ENCODE measurements at places on chromosomes 5 and 9.
A peak's percentile ranks its signal among the peaks of the same experiment; 100 is the strongest.

GRCh38 chr5:158056130-158056825 lies 197.3 kb upstream of the CLINT1 start:
- DNase-seq = peak; percentile 10

DNA sequence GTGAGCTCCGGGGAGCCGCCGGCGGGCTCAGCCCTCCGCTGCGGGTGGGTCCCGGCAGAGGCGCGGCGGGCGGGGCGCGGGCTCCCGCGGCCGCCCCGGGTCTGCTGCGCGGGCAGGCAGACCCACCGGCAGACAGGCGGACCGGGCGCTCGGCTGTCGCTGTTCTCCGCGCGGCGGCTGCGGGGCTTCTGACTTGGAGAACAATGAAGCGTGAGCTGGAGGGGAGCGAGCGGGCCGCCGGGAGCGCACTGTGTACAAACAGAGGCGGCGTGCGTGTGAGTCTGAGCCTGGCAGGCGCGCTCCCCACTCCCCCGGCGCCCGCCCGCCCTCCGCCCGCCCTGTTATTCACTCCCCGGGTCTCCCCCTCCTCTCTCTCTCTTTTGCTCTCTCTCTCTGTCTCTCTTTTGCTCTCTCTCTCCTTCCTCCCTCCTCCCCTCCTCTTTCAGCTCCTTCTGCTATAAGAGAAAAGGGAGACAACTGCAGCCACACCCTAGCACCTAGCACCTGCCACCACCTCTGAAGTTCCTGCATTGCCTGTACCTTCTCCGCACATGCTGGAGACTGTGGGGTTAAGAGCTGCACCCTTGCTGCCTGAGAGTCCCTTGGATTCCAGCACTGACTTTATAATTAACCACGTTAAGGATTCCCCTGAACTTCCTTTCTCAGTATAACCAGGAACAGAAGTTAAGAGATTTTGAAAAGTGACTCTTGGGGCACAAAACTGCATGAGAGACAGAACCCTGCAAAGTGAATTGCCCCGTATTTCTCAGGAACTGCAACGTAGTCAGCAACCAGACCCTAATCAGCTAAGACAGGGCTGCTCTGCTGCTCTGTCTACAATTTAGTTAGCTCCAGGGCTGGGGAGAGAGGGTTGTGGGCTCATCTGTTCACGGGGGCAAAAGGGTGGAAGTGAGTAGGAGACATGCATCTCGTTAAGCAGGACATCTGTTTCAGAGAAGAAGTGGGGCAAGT lies at the start of gene EDIL3:
TSS of gene EDIL3 (minus strand) at position 277 of the 972 bp plus-strand sequence. CDS start 506 bp downstream, outside the sequence.
- no peak for DNase-seq

DNA sequence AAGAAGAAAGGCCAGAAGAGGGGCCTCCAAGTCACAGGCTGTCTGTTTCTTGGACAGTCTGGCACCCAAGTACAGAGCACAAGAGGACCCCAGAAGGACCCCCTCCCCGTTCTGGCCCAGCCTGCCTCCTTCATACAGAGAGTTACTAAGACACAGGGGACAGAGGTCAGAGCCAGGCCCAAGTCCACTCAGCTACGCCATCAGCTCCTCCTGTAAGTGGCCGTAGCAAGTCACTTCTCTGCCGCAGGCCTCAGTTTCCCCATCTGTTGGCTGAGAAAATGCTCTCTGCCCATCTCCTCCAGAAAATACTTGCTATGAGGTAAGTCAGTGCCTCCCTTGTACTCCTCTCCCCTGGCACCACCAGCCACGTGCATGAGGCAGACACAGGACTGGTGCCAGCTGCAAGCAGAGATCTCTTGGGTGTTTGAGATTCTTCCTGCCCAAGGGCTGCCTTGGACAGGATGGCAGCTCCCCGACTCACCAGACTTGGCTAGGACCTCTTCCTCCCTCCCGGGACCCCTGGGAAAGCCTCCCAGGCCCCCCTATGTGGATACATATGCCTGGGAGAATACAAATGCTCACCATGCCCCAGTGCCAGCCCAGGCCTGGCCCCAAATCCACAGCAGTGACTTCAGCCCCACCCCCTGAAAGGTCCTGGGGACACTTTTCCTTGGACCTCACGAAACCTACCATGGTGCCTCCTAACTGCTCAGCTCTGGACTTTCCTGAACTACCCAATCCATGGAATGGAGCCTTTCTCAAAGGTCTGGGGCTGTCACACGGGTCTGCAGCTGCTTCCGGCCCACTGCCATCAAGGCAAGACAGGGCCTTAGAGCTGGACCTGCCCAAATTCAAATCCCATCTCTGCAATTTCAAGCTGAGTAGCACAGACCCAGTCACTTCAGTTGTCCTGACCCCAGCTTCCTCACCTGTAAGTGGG lies 5.1 kb downstream of the EEIG1 start:
- no peak for DNase-seq

DNA sequence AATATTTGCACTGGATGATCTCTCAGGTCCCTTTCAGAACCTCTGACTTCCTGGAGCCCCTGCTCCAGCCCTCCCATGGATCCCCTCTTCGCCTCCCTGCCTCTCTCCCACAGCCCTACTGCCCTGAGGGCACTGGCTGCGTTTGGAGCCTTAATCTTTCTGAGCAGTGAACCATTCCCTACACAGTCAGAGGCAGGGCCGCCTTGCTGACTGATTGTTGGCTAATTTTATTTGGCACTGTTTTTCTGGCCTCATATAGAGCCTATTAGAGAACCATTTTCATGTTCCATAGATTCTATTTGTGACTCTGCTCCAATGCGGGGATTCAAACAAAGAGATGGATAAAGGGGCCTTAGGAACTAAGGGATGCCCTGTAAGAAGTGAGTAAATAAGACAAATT lies 91.1 kb downstream of the BRINP1 start:
- DNase-seq = no peak
